AG20443 (cell line): ENCODE measurements at places on chromosomes 16 and 17.
A peak's percentile ranks its signal among the peaks of the same experiment; 100 is the strongest.

DNA sequence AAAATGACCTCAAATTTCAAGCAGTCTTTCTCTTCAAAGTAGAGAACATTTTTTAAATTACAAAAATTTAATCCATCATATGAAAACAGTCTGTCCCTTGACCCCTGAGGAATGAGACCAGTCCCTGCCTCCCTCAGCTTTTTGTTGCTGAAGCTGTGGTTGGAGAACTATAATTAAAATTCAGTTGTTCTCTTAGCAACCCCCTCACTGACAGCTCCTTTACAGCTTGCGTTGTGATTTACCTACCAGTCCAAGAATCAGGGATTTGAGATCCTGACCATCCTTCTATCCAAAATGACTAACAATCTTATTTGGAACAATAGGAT is 29.8 kb downstream of the LYRM1 start:
- DNase-seq: no peak

DNA sequence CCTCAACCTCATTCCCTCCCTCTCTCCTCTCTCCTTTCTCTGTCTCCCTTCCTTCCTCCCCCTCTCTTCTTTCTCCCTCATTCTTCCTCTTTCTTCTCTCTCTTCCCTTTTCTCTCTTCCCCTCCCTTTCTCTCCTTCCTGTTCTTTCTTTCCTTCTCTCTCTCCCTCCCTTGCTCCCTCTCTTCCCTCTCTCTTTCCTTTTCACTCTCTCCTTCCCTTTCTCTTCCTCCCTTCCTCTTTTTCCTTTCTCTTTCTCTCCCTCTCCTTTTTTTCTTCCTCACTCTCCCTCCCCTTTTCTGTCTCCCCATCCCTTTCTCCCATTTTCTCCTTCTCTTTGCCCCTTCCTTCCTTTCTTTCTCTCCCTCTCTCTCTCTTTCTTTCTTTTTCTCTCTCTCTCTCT is 7.9 kb upstream of the ELAC2 start:
- DNase-seq: no peak

DNA sequence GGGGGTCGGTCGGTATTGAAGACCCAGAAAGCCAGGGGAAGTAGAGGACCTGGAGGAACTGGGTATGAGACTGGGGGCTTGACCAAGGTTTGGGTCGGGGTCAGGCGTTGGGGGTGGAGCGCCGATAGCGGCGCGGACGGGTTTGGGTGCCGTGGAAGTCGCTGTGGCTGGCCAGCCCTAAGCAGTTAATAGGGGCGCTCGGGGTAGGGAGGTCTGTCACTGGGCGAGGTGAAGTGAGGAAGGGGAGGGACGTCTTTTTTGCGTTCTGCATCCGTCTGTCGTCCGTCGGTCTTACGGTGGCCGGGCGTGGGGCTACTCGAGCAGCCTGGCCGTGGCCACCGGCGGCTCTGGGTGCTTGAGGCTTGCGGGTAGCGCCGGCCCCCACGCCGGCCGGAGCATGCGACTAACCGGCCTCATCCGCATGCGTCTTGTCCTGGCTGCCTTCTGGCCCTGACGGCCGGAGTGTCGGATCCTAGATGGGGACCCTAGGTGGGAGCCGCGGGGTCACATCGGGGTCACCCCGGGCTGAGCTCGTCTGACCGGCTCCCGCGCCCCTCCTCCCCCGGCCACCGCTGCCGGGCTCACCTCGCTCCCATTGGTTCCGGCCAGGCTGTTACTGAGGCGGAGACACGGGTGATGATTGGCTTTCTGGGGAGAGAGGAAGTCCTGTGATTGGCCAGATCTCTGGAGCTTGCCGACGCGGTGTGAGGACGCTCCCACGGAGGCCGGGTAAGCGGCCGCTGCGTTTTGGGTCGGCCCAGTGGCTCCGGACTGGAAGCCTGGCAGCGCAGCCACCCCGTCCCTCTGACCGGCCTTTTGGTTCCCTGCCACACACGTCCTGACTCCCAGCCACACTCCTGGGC is 10.3 kb upstream of the TMEM88 start:
- DNase-seq: peak; percentile 91

DNA sequence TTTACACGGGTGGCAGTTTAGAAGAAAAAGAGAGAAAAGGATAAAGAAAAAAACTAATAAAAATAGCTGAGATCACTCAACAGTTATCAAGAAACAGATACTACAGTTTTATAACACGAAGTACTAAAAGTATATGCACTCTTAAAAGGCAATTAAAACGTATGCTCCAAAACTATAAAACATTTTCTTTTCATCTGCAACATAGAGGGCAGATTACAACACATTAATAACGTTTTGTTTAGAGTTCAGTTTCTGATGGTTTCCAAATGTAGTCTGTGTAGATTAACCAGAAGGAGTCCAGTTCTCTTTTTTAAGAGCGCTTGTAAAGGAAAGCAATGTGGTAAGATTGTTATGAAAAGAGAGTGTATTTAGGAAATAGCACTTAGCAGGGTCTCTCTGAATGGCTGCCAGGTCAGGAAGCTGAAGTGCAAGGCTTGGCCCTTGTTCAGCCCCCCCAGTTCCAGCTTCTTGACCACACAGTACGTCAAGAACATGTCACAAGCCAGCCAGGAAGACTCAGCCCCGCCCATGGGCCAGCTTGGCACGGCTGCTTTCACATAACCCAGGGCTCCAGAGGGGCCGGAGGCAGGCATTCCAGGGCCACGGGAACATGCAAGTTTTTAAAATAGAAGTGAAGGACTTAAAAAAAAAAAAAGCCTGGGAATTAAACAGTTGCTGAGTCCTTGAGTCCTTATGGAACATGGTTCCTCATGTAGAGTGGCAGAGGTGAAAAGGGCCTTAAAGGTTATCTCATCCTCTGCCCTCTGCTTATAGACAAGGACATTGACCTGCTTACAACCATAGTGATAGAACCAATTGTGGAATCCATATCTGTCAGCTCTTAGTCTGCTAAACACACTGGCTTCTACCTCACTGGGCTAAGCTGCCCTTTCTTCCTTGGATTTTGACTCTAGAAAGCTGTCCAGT is 147.4 kb upstream of the TBX2 start:
- peak; percentile 91 for DNase-seq

- DNase-seq: no peak
These were observed 39.7 kb upstream of the MEAK7 start for GRCh38 chr16:84544031-84544773.

- DNase-seq: no peak
These were observed 121.8 kb upstream of the NOG start for GRCh38 chr17:56471696-56472095.

DNA sequence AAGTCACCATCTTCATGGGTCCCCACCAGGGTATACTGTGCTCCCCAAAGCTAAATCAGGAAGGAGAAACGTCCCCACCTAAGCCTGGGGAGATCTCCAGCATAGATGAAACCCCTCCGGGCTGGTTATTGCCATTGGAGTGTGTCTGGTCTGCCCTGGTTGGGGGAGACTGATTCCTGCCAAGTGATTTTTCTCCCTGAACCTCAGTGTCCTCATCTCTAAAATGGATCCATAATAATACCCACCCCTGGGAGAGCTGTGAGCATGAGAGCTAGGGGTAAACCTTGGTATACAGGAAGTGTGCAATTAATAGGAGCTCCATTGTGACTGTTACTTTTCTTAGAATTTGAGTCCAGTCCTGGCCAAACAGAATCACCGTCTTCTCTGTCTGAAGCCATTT is 111.1 kb downstream of the CMIP start:
- DNase-seq: no peak

GRCh38 chr16:29848420-29849297 is 14.4 kb downstream of the CDIPT start:
- DNase-seq: peak; percentile 79

GRCh38 chr17:57856792-57857620 is 7.2 kb upstream of the MRPS23 start:
- DNase-seq: no peak

GRCh38 chr16:27925612-27926011 is 137.9 kb downstream of the GSG1L start:
- DNase-seq: no peak

GRCh38 chr16:678858-679813 is 1.1 kb upstream of the STUB1 start:
- DNase-seq: peak; percentile 40

GRCh38 chr17:39828443-39828842 is 35.7 kb downstream of the IKZF3 start:
- DNase-seq: no peak
